ENCODE measurements at places on chromosomes 5 and 9. TPM values are rescaled to one million over a fixed set of nuclear protein-coding genes. Genes with fewer than 3 reads are reported as not detected.

RGMB gene
- 18.2 TPM for total RNA-seq

RIOK2 gene
- total RNA-seq: 19.2 TPM

KIF24 gene
- 0.52 TPM for total RNA-seq

GPR151 gene
- not detected for total RNA-seq

LRRTM2 gene
- not detected for total RNA-seq

ELL2 gene
- total RNA-seq: 29.1 TPM

BRD8 gene
- 20.2 TPM for total RNA-seq

BAAT gene
- total RNA-seq: not detected

IL9 gene
- not detected for total RNA-seq

SLC25A51 gene
- 27.1 TPM for total RNA-seq

HABP4 gene
- 20.5 TPM for total RNA-seq

ETF1 gene
- 64.1 TPM for total RNA-seq

ENTREP1 gene
- 16.2 TPM for total RNA-seq

HSD17B3 gene
- total RNA-seq: not detected

- DNase-seq: no peak
Observed at GRCh38 chr5:115968770-115969169, 6.5 kb downstream of the LVRN start.

DNA sequence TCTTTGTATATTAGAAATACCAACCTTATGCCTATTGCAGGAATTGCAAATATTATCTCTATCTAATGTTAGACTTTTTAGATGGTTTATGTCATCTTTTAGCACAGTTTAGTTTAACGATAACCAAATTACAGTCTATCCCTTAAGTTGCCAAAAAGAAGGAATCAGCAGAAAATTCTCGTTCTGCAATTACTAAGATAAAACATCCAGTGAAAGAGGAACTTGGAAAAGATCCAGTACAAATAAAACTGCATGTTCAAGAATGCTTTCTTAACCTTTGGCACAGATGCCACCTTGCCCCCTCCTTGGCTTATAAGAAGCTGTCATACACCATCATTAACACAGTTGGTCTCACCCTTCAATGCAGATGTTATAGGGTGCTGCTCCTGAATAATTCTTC, 124.0 kb downstream of the SEMA5A start:
- DNase-seq: no peak

DNA sequence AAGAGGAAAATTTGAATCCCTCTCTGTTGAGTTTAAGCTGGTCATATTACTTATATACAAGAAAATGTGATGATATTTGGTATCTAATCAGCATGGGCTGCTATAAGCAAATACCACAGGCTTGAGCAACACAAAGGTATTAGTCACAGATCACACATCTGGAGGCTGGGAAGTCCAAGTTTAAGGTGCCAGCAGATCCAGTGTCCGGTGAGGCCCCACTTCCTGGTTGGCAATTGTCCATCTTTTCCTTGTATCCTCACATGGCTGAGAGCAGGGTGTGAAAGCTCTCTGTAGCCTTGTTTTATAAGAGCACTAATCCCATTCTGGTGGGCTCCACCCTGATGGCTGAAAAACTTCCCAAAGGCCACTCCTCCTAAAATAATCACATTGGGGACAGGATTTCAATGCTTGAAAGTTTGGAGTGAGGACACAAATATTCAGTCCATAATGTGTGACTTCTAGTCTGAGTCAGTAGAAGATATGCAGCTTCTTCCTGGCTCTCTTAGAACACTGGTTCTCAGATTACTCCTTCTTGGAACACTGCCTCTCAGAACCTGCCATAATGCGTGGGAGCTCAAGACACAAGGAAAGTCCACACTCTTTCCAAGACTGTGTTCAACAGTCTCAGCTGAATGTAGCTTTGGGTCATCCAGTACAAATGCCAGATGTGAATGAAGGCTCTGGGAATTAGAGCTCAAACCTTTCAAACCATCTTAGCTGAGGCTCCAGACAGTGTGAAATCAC, 124.1 kb downstream of the PRDM9 start:
- DNase-seq: no peak

- no peak for DNase-seq
Observed at GRCh38 chr5:120805131-120805530, 341.0 kb downstream of the PRR16 start.

GRCh38 chr5:96601715-96602244, 60.4 kb upstream of the CAST start:
- DNase-seq: no peak

GRCh38 chr5:132865668-132866341, 464 bp downstream of the GDF9 start:
- no peak for DNase-seq

DNA sequence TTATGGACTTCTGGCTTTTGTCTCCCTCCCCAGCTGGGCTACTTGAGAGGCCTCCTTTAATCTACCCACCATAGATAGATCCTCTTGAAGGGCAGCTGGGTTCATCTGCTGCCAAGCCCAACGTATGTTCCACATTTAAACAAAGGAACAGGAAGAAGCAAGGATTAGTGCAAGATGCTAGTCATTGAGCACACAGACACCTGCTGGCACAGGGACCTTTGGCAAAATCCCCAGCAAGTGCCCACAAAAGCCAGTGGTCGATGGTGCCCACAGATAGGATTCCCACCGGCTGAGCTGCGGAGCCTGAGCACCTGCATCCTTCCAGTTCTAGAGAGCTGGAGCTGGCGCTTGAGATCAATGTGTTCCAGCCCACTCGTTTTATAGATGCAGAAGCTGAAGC, 57.7 kb upstream of the SHB start:
- no peak for DNase-seq

DNA sequence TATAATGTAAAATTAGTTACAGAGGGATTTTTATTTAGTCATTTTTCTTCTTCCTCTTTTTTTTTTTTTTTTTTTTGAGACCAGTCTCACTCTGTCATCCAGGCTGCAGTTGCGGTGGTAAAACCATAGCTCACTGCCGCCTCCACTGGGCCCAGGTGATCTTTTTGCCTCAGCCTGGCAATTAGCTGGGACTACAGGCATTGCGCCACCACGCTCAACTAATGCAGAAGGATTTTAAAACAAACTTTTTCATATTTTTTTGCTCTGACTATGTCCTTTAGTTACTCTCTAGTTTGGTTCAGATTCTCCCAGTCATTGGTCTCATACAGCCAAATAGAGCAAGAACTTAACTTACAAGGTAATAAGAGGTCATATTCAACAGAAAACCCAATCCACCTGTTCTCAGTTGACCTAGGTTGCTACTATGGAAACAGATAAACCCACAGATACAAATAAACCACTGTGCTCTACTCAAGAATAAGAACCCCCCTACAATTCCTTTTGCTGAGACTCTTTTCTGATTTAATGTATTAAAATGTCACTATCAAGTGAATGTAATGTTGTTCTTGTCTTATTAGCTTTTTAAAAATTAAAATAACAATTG, 50.1 kb upstream of the TTC39B start:
- DNase-seq: no peak

DNA sequence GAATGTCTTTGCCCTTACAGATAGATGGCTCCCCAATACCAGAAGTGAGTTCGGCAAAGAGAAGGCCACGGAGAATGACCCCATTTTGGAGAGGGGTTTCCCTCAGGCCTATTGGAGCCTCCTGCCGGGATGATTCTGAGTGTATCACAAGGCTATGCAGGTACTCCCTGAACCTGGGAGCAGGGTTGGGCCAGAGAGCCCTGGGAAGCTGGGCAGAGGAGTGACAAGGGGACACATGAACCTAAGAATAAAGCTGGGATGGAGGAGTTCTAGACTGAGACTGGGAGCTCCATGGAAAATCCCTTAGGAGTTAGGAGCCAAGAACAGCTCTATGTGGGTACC, 433 bp downstream of the LEAP2 start:
- DNase-seq: no peak

DNA sequence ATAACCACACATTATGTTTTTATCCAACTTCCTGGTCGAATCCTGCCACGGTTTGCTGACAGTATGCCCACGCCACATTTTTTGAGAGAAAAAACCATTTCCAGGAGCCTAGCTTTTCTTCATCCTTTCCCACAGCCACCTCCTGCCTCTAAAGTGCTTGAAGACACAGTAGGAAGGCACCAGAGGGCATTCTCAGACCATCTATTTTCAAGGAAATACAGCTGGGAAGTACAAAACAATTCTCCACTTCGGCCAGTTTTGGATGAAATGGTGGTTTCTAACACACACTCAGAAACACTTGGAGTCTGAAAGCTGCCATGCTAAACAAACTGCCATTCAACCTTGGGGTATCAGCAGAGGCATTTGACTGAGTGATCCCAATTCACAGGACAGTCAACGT, 86.3 kb upstream of the RPS23 start:
- DNase-seq: no peak

DNA sequence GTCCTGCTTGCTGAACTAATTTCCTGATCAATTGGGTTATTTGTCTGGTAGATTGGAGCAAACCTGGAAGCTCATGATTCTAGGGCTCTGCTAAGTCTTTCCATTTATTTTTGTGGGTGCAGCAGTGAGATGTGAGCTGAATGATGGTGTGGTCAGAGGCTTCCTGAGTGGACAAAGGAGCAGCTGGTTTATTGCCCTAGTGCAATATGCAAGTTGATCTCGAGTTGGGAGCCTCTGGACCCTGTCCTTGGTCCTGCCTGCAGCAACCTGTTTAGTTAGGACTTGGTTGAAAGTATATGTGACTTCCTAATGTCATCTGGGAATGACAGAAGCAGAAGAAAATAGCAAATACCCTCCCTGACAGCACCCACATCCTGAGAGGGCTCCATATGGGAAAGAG, 4.2 kb upstream of the UNC5A start:
- DNase-seq: no peak

- DNase-seq: no peak
Observed at GRCh38 chr9:97638666-97639065, 5.0 kb downstream of the NCBP1 start.

- no peak for DNase-seq
Observed at GRCh38 chr5:124692324-124692723, 54.1 kb downstream of the ZNF608 start.

DNA sequence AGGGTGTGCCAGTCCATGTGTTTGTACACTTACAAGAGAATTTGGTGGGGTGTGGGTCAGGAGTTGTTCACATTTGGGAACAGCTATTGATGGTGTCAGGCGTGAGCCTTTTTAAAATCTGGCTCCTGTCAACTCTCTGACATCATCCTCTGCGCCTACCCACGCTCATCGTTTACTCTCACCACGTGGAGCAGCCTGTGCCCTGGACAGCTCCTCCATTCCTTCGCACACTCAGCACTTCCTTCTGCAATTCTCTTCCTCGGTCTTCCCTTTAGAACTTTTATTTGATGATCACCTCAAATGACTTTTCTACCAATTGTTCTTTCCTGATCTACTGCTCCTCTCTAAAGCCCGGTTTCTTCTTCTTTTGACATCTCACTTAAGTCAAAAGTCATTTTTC, 42.1 kb upstream of the GNAQ start:
- no peak for DNase-seq

- no peak for DNase-seq
Observed at GRCh38 chr9:127545196-127546124, 66.6 kb upstream of the STXBP1 start.

GRCh38 chr9:2227144-2227867, 212.2 kb downstream of the SMARCA2 start:
- no peak for DNase-seq

- no peak for DNase-seq
Observed at GRCh38 chr9:81604306-81605169, 84.8 kb downstream of the TLE1 start.

- DNase-seq: no peak
Observed at GRCh38 chr9:137387114-137387890, 35.7 kb downstream of the EXD3 start.

DNA sequence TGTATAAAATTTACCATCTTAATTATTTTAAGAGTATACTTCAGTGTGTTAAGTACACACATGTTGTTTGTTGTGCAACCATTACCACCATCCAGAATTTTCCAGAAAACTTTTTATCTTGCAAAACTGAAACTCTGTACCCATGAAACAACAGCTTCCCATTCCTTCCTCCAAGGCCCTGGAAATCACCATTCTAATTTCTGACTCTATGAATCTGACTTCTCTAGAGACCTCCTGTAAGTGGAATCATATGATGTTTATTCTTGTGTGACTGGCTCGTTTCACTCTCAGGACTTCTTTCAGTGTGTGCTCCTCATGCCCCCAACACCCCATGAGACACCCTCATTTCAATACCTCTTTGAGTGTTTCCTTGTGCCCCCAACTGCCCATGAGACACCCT, 60.4 kb upstream of the COL15A1 start:
- DNase-seq: no peak

GRCh38 chr5:35161652-35162273, 68.5 kb downstream of the PRLR start:
- no peak for DNase-seq

DNA sequence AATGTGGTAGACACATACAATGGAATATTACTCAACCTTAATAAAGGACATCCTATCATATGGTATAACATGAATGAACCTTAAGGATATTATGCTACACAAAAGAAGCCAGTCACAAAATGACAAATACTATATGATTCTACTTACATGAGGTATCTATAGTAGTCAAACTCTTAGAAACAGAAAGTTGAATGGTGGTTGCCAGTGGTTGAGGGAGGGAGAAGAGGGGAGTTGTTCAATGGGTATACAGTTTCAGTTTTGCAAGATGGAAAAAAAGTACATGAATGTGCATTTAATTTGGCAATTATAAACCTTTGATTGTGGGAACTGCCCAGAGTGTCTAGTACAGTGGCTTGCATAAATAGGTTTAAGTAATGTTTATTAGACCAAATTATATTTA, 473.3 kb upstream of the ZNF608 start:
- DNase-seq: no peak
